ENCODE measurements at places on chromosomes 12 and 14. TPM values are rescaled to one million over a fixed set of nuclear protein-coding genes. Genes with fewer than 3 reads are reported as not detected.

Gene PZP
- total RNA-seq: 0.34 TPM

Gene LRRC10
- not detected for total RNA-seq

Gene NEDD1
- 14.0 TPM for total RNA-seq

Gene ADCY4
- 61.7 TPM for total RNA-seq

Gene C14orf39
- total RNA-seq: not detected

Gene MANSC4
- not detected for total RNA-seq

Gene RASSF8
- total RNA-seq: 23.0 TPM
